ENCODE measurements at places on chromosomes 3 and 15.
A peak's percentile ranks its signal among the peaks of the same experiment; 100 is the strongest.

DNA sequence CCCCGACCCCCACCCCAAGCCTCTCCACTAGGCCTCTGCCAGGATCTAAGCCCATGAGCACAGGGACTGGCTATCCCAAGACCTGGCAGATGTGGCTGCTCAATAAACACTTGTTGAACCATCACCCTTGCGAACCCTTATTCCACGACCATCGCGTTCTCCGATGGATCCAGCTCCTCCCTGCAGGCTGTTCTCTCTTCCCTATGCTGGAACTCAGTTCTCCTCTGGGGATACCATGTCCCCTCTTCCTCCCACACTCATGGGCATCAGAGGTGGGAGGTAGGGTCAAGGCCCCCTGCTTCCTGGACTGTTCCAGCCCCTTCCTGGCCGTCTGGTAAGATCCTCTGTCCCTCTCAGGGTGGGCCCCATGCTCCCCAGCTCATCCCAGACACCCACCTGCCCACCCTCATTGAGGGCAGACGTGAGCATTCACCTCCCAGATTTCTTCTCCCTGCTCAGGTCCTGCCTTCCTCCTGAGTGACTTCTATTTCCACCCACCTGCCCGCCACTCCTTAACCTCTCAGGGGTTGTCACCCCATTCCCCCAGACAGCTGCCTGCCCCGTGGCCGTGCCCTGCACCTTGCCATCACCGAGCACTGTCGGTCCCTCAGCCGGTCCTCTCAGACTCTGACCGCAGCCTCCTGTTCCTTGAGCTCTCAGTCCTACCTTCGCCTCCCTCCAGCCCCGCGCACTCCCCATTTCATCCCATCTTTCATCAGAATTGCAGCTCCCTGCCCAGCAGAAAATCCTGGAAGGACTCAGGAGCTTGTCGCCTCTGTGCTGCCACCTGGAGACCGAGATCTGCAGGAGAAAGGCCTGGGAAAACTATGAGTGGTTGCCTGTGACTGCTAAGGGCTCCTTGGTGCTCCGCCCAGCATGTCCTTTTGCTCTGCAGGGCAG, 42.0 kb downstream of the PML start:
- H3K4me3 ChIP-seq, result no peak overlapping the region
- H3K4me1 ChIP-seq, result no peaks in the 10 kb centered on the region

GRCh38 chr15:100727291-100727851, 125.0 kb downstream of the ASB7 start:
- no peaks in the 10 kb centered on the region for H3K36me3 ChIP-seq
- H3K4me1 ChIP-seq, result peaks cover 72% of the 10 kb centered on the region
- H3K4me3 ChIP-seq, result no peak overlapping the region
- no peaks in the 10 kb centered on the region for H3K27me3 ChIP-seq
- H3K27ac ChIP-seq, result peak overlapping the region; percentile 98
- no peak for DNase-seq

DNA sequence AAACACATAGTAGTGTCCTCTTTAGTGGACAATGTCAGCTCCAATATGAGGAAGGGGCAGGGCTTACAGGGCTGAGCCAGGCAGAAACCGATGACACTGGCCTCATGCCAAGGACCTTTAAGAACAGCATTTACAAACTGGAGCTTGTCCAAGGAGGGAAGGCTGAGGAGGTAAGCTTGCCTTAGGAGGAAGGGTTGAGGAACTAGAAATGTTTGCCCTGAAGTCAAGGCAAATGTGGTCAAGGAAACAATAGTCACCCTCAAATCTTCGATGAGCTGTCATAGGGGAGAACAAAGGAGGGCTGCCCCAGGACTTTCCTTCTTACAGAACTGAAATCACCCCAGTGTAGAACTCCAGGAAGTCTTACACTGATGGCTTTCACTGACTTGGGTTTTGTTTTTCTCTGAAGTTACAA, 136.4 kb downstream of the LIPC start:
- H3K4me3 ChIP-seq, result no peak overlapping the region
- H3K4me1 ChIP-seq, result no peaks in the 10 kb centered on the region
- no peak for DNase-seq
- H3K36me3 ChIP-seq, result no peaks in the 10 kb centered on the region
- H3K27ac ChIP-seq, result no peak overlapping the region

DNA sequence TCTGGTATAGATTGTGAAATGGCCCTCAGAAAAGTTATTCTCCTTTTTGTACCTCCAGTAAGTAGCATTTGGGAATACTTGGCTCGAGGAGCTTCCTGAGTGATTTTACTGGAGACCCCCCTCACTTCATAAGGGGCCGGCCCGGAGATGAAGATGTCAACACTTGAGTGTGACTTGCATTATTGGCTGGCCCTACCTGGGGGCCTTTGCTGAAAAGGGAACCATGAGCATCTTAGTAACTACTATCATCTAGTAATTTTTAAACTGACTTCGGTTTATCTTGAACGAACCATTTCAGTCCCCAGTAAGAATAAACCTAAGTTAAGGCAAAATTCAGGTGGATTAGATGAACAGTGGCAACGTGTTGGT, 1.3 kb downstream of the FAIM start:
- no peak for DNase-seq
- peak overlapping the region; percentile 88 for H3K27ac ChIP-seq
- no peaks in the 10 kb centered on the region for H3K27me3 ChIP-seq
- H3K4me1 ChIP-seq, result peaks cover 14% of the 10 kb centered on the region

DNA sequence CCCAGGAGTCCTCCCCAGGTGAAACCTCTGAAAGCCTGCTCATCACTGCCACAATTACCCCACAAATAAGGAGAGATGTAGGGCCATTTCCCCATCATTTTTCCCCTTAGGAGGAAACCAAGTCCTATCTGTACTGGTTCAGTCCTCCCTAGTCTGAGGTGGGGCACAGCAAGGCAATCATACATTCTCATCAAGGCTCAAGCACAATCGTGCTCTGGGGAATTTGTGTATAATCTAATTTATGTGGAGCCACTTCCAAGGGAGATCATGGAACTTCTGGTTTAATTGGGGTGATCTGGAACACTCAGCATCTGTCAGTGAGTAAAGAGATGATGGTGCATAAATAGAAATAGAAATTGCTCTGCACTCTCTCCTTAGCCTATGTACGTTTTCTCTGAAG, 546.9 kb downstream of the IGSF11 start:
- H3K36me3 ChIP-seq, result no peaks in the 10 kb centered on the region
- no peaks in the 10 kb centered on the region for H3K27me3 ChIP-seq
- DNase-seq, result no peak
- H3K27ac ChIP-seq, result no peak overlapping the region

DNA sequence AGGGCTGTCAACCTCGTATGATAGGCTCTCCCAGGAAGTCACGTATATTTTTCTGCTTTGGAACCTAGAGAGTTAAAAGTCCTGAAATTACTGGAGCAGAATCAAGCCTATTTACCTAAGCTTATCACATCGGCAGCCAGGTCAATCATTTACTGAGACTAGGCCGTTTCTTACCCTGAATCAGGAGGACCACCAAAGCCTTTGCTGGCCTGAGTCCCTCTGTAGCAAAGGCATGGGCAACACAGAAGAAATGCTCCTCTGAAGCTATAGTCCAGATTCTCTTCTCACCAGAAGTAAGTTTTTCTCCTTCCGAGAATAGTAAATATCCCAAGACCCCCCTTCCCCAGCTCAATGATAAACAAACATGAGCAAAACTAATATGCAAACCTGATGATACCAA, 125.9 kb upstream of the PHLDB2 start:
- DNase-seq, result no peak
- H3K36me3 ChIP-seq, result no peaks in the 10 kb centered on the region
- no peaks in the 10 kb centered on the region for H3K27me3 ChIP-seq
- H3K4me1 ChIP-seq, result peaks cover 6% of the 10 kb centered on the region
- H3K27ac ChIP-seq, result no peak overlapping the region

- no peak overlapping the region for H3K27ac ChIP-seq
- H3K4me1 ChIP-seq, result peaks cover 6% of the 10 kb centered on the region
- no peak for DNase-seq
- H3K27me3 ChIP-seq, result no peaks in the 10 kb centered on the region
- H3K36me3 ChIP-seq, result no peaks in the 10 kb centered on the region
Measured at GRCh38 chr3:175670557-175670956, 811.4 kb downstream of the NAALADL2 start.

DNA sequence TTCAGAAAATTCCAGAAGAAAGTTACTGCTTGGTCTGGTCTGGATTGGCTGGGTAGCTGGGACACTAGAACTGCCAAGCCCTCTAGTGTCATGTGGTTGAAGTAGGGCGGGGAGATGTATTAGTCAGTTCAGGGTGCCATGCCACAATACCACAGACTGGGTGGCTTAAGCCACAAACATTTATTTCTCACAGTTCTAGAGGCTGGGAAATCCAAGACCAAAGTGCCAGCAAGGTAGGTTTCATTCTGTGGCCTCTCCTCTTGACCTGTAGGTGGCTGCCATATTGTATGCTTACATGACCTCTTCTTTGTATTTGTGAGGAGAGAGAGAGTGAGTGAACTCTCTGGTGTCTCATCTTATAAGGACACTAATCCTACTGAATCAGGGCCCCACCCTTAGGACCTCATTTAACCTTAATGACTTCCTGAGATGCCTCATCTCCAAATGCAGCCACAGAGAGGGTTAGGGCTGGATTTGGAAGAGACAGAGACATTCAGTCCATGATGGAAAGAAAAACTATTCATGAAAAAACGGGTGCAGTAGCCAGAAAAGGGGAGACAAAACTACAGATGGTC, 18.1 kb upstream of the ZSCAN2 start:
- DNase-seq, result no peak
- peaks cover 7% of the 10 kb centered on the region for H3K4me1 ChIP-seq
- no peaks in the 10 kb centered on the region for H3K27me3 ChIP-seq
- no peak overlapping the region for H3K4me3 ChIP-seq

DNA sequence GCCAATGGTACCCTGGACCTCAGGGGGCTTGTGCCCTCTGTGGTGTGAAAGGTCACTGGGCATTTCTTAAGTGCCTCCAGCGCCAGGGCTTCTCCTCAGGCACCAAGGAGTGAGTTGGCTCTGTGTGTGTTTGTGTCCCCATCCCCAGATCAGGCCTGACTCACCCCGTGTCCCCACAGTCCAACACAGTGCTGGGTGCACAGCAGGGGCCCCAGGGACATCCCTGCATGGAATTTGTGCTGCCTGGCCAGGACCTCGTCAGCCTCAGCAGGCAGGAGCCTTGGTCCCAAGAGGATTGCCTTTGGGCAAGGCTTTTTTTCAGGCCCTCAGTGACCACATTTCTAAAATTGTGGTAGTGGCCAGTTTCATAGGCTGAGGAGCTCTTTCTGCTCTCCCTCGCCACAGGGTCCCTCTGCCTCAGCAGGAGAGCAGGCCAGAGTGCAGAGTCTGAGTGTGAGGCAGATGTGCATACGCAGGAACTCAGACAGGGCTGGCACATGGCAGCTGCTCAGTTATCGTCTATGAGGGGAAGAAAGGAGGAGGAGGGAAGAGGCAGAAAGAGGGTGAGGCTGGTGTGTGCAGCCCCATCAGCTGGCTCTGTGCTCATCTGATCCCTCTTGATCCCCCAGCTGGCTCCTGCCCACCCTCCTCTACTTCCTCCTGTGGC, 215.6 kb downstream of the RPLP1 start:
- no peak for DNase-seq
- H3K27me3 ChIP-seq, result no peaks in the 10 kb centered on the region

GRCh38 chr3:169508426-169508825, 155.1 kb downstream of the MECOM start:
- H3K27ac ChIP-seq, result no peak overlapping the region
- H3K27me3 ChIP-seq, result no peaks in the 10 kb centered on the region
- no peak overlapping the region for H3K4me3 ChIP-seq
- H3K36me3 ChIP-seq, result no peaks in the 10 kb centered on the region
- H3K4me1 ChIP-seq, result no peaks in the 10 kb centered on the region
- DNase-seq, result no peak

DNA sequence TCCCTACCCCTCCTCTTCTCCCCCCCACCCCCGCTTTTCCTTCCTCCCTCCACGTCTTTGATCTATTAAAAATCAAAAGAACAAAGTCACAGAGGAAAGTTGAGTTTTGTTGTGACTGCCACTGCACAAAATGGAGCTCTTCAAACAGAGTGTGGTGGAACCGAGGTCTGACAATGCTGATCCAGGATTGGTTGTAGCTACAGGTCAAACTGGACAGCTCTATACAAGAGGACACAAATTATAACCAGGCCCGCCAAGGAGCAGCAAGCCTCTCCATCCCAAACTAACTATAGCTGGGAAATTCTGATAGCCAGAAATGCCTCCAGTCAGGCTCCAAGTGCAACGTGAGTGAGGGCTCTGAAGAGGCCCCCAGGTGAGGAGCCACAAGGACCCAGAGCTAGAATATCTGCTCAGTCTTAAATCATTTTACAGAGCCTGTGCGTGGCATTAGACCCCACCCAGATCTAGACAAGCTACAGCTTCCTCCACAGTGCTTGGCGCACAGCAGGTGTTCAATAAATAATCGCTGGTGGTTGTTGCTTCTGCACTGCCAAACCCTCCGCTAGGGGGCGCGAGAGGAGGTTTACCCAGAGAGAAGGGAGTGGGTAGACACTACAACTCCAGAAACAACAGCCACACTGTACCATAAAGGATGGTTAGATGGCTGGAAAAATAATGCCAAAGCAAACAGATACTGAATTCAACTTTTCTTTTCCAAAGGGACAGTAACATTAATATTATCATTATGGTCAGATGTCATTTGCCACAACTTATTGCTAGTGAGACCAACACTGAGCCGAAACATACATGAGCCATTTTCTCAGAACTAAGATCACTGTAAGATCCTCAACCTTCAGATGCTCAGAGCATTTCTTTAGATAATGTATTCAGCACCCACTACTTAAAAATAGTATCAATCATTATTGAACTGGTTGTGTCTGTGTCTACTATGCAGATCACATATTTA, 44.6 kb downstream of the ZIC4 start:
- peaks cover 11% of the 10 kb centered on the region for H3K27me3 ChIP-seq
- no peaks in the 10 kb centered on the region for H3K36me3 ChIP-seq
- peak; percentile 5 for DNase-seq
- H3K4me1 ChIP-seq, result no peaks in the 10 kb centered on the region
- no peak overlapping the region for H3K27ac ChIP-seq
- H3K4me3 ChIP-seq, result no peak overlapping the region

- peaks cover 4% of the 10 kb centered on the region for H3K4me1 ChIP-seq
- H3K27ac ChIP-seq, result peak overlapping the region; percentile 66
- no peaks in the 10 kb centered on the region for H3K36me3 ChIP-seq
- H3K27me3 ChIP-seq, result no peaks in the 10 kb centered on the region
Measured at GRCh38 chr3:190514413-190515153, 698 bp downstream of the IL1RAP start.

- no peaks in the 10 kb centered on the region for H3K4me1 ChIP-seq
- DNase-seq, result no peak
- no peak overlapping the region for H3K4me3 ChIP-seq
- H3K27ac ChIP-seq, result no peak overlapping the region
- no peaks in the 10 kb centered on the region for H3K27me3 ChIP-seq
Measured at GRCh38 chr3:44682182-44682896, 30.1 kb upstream of the ZNF502 start.

GRCh38 chr3:7875925-7876324, 625.7 kb upstream of the LMCD1 start:
- no peaks in the 10 kb centered on the region for H3K4me1 ChIP-seq
- H3K27ac ChIP-seq, result no peak overlapping the region
- no peak overlapping the region for H3K4me3 ChIP-seq
- no peaks in the 10 kb centered on the region for H3K36me3 ChIP-seq
- H3K27me3 ChIP-seq, result no peaks in the 10 kb centered on the region
- no peak for DNase-seq

GRCh38 chr3:105490045-105490444, 123.3 kb downstream of the ALCAM start:
- no peak for DNase-seq
